ENCODE measurements at places on chromosomes 6 and 20.

DNA sequence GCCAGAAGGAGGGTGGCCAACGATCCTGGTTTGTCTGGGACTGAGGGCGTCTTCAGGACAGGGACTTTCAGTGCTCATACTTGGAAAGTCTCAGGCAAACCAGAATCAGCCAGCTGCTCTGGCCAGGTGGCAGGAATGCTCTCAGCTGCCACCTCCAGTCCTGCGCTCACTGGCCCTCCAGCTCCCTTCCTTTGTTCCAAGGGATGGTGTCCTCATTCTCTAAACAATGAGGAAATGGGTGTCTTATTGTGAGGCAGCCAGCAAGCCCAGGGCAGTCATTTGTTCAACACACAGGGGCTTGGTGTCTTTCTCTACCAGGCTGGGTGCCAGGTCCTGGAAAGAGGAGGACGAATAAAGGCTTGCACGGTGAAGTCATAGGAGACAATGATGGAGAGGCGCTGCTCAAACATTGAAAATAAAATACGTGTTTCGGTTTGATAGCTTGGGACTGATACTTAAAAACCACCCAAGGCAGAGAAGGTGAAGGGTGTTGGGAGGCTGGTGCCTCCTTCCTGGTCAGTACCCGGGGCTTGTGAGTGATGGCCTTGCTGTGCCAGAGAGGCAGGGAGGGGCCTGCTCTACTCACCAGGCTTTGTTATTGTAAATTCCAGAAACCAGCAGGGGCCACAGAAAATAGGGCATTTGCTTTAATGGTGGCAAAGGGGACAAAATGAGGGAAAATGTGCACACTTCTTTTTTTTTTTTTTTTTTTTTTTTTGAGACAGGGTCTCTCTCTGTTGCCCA is 11.3 kb upstream of the TMEM181 start:
- peak; percentile 65 for ATAC-seq

DNA sequence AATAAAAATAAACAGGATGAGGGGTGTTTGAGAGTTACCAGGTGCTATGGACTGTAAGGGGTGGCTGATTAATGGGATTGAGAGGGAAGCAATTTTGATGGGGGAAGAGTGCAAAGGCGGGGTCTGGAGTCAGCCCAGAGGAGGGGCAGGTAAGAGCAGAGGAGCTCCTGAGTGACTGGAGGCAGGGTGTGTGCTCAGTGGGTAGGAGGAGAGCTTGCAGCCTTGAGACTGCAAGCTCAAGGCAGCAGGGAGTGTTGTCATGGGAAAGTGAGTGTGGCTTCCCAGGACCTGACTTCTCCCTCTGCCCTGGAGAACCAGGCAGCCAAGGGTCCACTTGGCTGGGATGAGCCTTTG is 54.2 kb downstream of the RAB44 start:
- ATAC-seq: no peak

GRCh38 chr20:15491575-15491974 is 1081.7 kb downstream of the KIF16B start:
- peak; percentile 26 for ATAC-seq

GRCh38 chr6:1858196-1858595 is 248.5 kb downstream of the FOXC1 start:
- ATAC-seq: no peak

DNA sequence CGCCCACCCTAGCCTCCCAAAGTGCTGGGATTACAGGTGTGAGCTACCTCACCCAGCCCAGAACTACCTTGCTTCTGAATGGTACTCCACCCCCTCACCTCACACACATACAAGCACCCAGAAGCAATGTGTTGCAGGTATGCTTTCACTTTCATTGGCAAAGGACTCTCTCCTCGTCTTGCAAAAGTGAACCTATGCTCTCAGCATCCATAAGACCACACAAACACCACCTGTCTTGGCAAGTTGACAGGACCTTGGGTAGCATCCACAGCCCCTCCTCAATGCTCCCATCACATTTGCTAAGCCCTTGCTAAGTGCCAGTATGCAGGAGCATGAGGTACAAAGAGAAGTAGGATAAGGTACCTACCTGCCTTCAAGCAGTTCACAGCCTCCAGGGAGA is 3.7 kb downstream of the KIF13A start:
- ATAC-seq: no peak

GRCh38 chr6:53309059-53309900 is 39.5 kb downstream of the ELOVL5 start:
- no peak for ATAC-seq

All from motor neuron (in vitro differentiated cells).